ENCODE measurements at places on chromosomes 5 and 9.

DNA sequence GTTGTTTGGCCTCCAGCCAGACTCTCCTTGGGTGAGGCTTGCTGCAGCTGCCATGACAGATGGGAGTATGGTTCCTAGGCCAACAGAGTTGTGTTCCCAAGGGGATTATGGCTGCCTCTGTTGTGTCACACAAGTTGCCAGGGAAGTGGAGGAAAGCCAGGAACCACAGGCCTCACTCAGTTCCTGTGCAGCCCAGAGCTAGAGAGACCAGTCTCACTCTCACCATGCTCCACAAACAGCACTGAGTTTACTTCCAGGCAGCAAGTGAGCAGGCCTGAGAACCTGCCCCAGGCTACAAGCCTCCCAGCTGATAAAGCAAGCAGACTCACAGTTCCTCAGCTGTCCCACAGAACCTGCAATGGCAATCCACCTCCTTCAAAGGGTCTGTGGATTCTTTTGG, 273.6 kb upstream of the TAS2R1 start:
- DNase-seq, result no peak

DNA sequence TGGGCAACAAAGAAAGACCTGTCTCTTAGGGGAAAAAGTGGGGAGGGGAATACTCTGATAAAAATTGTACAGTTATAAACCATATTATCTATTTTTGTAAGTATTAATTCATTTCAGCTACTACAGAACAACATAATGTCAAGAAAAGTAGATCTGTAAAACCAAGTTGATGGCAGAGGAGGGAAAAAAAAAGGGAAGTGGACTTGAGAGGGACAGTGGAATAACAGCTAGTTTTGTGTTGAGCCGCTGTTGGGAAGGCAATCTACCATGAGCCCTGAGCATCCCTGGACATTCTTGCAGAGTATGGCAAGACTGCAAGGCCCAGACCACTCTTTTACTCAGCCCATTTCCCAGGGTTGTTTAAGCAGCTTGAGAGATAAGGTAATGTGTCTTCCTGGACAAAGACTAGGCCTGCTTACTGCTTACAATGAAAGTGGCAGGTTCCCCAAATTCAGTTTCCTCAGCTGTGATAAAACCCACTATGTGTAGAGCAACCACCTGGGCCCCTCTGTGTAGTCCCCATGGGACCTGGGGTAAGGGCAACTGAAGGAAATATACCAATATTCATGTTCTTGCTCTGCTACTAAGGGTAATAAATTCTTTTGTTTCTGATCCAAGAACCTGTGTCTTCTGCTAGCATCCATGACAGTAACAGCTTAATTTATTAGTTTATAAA, 25.0 kb downstream of the CEP120 start:
- DNase-seq, result no peak

DNA sequence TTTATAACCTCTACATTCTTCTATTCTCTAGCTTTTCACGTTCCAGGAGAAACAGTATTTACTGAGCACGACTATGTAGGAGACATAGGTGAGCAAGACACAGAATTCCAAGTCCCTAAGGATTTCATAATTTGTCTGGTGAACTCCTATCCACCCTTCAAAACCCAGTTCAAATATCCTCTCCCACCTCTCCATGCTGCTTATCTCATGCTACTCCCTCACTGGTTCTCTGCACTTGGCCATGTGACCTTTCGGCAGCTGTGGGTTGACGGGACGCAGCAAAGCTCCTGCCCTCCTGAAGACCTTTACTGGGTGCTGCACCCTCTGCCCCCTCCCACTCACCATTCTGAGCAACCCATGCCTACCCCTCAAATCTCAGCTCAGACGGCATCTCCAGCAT, 173.2 kb downstream of the RGS3 start:
- DNase-seq, result no peak

DNA sequence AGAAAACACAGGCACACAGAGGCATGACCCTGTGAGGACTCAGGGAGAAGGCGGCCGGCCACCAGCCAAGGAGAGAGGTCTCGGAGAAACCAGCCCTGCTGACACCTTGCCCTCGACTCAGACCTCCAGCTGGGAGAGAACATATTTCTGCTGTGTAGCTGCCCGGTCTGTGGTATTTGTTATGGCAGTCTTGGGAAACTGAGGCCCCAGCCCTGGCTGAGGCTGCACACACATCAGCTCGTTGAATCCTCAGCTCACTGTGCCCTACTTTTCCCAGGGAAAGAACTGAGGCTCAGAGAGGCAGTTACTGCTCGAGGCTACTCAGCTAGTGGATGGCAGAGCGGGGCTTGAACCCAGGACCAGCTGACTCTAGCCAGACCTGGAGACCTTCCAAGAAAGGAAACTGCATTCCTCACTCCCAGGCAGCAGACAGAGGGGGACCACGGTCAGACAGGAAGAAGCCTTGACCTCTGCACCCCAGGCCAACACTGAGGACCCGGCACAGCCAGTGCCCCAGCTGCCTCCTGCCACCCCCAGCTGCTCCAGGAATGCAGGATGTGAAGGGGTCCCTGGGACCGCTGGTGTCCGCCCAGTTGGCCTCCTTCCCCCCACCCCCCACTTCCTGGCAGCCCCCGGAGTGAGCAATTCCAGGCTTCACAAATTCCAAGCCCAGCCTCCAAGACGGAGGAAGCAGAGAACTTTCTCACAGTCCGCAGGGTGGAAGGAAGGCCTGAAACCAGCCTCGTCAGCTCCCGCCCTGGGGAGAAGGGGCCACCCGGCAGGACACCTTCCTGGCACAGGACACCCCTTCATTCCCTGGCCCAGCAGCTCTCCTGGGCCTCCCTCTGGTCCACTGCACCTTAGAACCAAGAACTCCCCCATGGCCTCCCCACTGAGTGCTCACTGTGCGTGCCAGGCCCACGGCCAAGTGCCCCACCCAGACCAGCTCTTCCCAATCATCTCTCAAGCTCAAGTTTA, 69.9 kb downstream of the LRSAM1 start:
- DNase-seq, result no peak

GRCh38 chr5:146073239-146073900, 32.0 kb downstream of the PLAC8L1 start:
- DNase-seq, result no peak

DNA sequence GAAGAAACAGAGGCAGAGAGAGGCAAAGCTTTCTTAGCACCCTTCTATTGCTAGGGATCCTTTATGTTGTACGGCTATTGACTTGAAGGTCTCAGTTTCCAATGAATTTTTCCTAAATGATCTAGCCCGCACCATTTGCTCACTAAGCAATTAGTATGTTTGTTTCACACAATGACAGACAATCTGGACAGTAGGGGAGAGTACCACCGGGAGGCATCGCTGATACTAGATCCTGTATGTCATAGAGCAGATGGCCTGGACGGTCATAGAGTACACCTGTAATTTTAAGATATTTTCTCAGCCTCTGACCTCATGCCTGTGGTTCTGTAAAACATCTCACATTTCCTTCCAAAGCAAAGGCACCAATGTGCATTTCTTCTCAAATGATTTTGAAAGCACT, 194.3 kb downstream of the TLE4 start:
- no peak for DNase-seq

GRCh38 chr5:148952097-148952867, 110.6 kb downstream of the SH3TC2 start:
- no peak for DNase-seq

- DNase-seq, result no peak
Measured at GRCh38 chr5:65481171-65481581, 544 bp downstream of the ADAMTS6 start.

DNA sequence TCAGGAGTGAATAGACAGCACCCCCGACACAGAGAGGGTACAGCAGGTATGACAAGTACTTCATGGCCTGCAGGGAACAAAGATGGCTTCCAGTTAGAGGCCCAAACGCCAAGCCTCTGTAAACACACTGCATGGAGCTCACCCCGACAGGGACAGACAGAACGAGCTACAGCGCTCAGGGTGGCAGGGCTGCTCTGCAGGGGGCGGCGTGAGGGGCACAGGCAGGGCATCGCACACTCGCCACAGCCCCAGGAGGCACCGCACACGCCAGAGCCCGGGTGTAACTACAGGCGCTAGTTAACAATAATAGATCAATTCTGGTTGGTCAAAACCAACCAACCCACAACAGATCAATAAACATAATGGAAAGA, 21.1 kb downstream of the CLPTM1L start:
- DNase-seq, result no peak

DNA sequence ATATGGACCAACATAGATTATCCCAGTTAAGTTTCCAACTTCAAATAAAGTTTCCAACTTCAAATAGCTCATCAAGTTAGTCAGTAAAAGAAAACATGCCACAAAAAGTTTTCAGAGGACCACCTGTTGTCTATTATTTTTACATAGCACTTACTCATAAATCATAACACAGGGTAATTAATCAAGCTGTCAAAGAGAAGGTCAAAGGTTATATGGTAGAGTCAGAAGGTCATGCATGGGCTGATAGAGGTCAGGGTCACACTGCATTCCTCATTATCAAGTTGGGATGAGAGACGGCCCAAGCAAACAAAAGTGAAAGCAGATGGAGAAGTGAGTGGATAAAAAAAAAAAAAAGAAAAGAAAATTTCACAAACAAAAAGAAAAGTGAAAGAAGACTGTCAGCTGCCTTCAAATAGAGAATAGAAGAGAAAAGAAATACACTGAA, 145.5 kb upstream of the POU5F2 start:
- no peak for DNase-seq

DNA sequence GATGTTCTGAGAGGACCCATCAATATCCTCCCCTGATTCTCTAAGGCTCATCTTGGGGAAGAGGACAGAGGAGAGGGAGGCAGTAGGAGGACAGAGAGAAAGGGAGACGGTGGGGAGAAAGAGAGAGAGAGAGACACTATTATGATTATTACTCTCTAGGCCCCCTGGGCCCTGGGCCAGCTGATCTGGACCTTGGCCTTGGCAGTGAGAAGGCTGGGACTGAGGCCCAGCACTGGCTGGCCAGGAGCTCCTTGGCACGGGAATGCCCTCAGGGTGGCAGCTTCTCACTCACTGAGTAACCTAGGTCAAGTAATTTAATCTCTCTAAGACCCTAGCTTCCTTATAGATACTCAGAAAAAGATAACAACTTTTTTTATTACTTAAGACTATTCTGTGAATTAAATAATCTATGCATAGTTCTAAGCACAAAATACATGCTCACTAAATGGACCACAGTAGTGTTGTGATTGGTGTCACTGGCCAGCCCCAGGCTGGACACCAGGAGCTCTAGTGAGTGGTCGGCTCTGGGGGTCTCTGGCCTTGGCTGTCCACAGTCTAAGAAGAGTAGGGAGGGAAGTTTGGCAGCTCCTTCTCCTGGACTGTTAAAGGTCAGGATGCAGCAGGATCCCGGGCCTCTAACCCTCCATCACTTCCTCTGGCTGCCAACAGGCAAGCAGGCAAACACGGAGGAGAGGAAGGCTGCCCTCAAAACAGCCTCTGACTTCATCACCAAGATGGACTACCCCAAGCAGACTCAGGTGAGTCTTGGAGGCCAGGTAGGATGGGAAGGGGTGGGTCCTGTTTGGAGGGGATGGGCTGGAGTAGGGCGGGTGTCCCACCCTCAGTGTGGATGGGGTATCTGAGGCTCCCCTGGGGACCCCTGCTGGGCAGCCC, 50.0 kb downstream of the GSN start:
- no peak for DNase-seq

DNA sequence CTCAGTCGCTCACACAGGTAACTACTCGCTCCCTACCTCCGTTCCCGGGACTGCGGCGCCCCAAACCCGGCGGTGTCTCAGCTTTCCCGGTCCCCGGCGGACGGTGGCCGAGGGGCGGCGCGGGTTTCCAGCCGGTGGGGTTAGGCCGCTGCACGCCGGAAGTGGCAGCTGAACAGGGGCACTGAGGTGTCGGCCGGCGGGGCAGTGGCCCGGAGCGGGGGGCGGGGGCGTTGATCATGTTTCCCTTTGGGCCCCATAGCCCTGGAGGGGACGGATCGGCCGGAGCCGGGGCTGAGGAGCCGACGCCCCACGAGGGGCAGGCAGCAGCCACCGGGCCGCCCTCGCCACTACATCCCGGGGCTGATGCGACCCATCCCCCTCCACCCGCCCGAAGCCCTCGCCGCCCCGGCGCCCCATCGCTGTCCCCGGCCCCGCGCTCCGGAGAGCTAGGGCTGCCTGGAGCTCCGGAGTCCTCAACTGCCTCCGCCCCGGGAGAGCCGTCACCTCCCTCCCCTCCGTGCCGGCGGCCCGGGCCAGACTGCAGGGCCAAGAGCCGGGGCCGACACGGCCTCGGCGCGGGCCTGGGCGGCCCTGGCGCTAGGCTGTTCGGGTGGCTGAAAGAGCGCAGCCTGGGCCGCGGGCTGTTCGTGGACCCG, at the start of gene DCAF10:
DCAF10 (plus strand) TSS at position 167 of the 656 bp plus-strand sequence; CDS start at position 237, 70 bp downstream.
- DNase-seq, result peak; percentile 80

DNA sequence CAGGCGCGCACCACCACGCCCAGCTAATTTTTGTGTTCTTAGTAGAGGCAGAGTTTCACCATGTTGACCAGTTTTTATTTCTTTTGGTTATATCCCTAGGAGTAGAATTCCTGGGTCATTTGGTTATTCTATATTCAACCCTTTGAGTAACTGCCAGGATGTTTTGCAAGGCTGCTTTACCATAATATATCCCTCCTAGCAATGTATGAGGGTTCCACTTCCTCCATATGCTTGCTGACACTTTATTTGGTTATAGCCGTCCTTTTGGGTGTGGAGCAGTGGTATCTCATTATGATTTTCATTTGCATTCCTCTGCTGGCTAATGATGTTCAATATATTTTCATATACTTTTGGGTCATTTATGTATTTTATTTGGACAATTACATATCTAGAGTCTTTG, 81.2 kb downstream of the RAB24 start:
- no peak for DNase-seq

DNA sequence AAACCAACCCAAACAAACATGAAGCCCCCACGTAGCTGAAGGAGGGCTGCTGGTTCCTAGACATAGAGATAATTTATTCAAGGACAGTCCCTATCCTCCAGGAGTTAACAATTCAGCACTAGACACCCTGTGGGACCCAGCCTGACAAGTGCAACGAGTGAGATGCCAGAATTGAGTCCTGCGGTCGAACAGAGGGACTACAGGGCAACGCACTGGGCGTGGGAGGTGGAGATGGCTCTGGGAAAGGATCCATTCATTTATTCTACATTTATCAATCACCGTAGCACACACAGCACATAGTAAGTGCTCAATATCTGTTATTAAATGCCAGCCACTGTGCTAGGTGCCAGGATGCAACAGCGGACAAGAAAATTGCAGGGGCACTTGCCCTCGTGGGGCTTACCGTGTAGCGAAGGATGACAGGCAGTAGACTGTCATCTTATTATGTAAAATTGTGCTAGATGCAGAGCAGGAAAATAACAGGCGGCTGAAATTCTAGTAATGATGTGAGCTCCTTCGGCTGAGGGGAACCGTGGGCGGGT, 855 bp upstream of the ARHGAP26 start:
- no peak for DNase-seq

GRCh38 chr5:74647096-74647495, 6.6 kb upstream of the ENC1 start:
- DNase-seq, result no peak
